ENCODE measurements at places on chromosomes 4 and X.

- DNase-seq = no peak
These were observed 78.4 kb upstream of the RBPJ start for GRCh38 chr4:26242451-26242850.

- DNase-seq = no peak
These were observed 528 bp downstream of the NSDHL start for GRCh38 chrX:152831391-152831790.

DNA sequence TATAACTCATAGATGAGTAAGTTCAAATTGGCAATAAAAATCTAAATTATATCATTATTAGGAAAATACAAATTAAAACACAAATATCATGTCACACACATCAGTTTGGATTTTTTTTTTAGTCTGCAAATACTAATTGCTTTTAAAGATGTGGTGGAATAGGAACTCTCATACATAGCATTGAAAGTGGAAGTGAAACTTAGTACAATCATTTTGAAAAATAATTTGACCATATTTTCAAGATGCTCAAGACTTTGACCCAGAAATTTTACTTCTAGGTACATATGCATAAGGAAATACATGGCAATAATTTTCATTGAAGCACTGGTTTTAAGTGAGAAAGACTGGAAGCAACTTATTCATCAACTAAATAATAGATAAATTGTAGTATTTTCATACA lies 147.5 kb upstream of the SMIM31 start:
- DNase-seq = no peak

GRCh38 chr4:100414016-100414790 lies 103.6 kb downstream of the EMCN start:
- no peak for DNase-seq

- DNase-seq = no peak
These were observed 159.9 kb upstream of the PCDH18 start for GRCh38 chr4:137692205-137692604.

- DNase-seq = no peak
These were observed 7.0 kb downstream of the SMIM14 start for GRCh38 chr4:39631700-39632079.

- DNase-seq = no peak
These were observed 58.5 kb downstream of the DIPK2B start for GRCh38 chrX:45142185-45142584.

Data from activated CD8-positive, alpha-beta memory T cell treated with anti-CD3 and anti-CD28 coated beads, Interleukin-2, amount 50 U/mL, for 48 hours (primary cell).